ENCODE measurements at places on chromosomes 3 and 15.
A peak's percentile ranks its signal among the peaks of the same experiment; 100 is the strongest.

DNA sequence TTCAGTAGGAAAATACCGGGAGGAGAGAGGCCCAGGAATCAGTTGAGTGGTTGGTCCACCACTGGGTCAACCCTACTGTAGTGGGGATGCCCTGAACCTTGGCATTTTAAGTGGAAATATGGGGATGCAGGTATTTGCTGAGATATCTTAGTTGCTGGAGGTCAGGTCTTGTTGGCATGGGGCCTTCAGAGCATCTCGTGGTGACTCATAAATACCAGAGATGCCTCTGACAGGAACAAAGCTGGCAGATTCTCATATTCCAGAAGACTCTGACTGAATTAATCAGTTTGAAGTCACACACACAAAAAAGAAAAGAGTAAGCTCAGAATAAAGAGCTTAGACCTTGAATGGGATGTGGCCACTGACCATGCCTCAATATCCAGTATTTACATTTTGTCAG lies 91.6 kb downstream of the CACNA2D3 start:
- DNase-seq, result no peak

DNA sequence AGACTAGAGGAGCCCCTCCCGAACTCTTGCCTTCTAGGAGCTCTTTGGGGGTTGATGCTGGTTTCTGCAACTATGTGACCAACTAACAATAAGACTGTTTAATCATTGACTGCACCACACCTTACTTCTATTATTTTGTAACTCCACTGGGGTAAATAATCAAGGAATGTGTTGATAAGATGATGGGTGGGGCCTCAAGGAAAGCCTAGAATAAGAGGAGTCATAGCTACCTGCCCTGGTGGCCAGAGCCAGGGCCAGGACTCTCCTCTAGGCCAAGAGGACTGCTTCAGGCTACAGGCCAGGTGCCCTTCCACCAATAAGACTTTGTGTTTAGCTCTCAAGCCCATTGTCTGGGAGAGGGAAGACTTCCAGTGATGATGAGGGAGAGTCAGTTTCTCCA lies 41.2 kb upstream of the PIAS1 start:
- no peak for DNase-seq

DNA sequence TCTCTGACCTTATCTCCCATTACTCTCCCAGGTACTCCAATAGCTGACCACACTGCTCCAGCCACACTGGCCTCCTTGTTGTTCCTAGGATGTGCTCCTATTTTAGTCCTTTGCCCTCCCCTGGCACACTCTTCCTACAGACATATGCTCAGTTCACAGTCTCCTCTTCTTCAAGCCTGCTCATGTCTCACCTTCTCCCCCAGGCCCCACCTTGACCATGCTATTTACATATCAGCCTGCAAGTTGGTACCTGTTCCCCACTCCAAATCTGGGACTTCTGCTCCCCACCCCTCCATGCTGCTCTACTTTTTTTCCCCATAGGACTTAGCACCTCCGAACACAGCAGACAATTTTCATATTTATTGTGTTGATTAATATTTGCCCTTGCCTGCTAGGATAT lies 84.9 kb upstream of the BCL6 start:
- no peak for DNase-seq

- DNase-seq, result no peak
Observed at GRCh38 chr3:123394391-123395020, 54.4 kb downstream of the ADCY5 start.

GRCh38 chr3:138348754-138349739 lies 668 bp downstream of the MRAS start:
- DNase-seq, result peak; percentile 59

DNA sequence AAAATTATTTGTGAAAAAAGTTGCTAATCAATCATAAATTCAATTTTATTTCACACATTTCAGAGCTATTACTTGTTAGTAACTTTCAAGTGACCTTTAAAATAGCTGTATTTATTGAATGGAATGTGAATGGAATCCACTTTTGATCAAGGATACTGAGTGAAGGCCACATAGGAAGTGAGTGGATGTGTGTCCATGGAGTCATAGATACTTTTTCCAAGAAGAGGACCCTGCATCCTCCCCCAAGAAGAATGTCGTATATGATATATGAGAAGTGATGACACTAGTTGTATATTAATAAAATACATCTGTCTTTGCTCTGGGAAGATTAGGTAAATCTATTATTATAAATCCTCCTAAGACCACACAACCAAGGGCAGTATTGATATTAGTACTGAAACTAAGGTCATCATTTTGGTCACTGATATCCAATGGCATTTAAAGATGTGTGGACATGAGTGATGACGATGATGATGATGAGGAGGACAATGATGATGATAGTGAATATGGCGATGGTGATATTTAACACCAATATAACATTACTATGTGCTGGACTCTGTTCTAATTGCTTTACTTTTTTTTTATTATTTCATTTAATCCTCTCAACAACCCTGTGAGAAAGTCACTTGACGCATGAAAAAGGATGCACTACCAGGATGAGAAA lies 493.0 kb upstream of the NR2F2 start:
- DNase-seq, result no peak

GRCh38 chr3:32899265-32899664 lies 52.2 kb upstream of the CCR4 start:
- DNase-seq, result no peak

DNA sequence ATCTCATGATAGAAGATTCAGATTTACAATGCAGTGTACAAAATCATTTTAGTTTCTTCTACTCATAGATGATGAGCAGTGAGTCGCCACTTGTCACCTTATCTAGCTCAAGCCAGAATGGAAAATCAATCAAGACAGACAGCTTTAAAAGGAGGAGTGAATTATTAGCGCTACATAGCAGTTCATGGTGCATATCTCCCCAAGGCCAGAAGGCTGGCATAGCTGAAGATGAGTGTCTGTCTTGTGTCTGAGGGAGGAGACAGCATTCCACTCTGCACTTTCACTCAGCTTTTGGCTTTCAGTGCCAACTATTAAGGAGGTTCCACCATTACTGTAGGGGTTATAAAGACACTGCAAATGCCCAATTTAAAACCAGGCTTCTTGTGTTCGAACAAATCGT lies 804.1 kb upstream of the LMCD1 start:
- no peak for DNase-seq

DNA sequence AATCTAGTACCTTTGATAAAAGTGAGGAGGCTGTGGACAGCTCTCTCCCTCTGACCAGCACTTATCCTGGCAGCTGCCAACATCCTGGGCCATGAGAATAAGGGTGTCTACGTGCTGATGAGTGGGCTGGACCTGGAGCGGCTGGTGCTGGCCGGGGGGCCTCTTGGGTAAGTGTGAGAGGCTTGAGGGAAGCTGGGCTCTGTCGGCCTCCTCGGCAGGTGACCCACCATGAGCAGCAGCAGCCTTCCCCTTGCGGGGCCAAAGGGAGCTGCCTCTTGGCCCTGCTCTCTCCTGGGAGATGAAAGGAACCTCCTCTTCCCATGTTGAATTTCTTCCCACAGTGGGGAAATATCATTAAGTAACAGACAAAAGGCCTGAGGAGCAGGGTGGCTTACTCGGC lies 9.2 kb downstream of the IVD start:
- no peak for DNase-seq

DNA sequence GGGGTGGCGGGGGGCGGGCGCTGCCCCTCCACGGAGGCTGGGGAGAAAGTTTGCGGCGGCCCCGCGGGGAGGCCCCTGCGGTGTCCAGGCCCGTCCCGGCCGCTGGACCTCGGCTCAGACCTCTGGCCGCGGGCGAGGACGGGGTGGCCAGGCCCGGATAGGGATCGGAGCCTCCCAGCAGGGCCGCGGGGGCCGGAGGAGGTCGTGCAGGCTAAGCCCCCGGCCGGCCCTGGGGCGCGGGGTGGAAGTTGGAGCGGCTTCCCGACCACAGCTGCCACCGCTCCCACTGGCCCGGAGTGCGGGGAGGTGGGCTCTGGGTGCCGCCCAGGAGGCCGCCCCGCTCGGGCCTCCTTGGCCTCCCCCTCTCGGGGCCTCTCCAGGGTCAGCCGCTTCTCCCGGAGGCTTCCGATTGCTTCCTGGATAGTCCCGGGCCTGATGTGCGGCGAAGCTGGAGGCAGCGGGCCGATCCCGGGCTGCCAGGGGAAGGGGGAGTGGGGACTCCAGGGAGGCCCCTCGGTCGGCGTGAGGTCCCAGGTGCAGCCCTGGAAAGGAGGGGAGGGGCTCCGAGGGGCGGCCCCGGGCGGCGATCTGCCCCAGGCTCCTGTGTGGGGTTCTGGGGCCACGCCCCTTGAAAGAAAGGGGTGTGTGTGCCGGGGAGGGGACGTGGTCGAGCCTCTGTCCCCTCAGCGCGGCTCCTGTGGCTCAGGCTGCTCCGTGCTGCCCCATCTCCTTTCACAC lies 907 bp downstream of the PLXNA1 start:
- DNase-seq, result peak; percentile 57

DNA sequence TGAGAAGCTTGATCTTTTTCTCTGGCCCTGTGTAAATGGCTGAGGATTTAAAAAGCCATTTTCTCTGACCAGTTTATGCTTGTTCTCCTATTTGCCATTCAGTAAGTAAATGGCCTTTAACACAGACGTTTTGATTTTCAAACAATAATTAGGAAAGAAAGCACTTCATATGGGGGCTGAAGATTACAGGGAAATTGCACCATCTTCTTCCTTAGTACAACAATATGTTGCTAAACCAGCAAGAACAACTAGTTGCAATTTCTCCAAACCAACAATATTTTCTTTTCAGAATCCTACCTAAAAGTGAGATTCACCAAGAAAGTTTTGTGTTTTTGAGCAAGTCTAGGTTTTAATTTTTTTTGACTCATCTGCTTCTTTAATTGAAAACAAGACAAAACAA lies 80.5 kb upstream of the CCNL1 start:
- DNase-seq, result no peak

GRCh38 chr15:41970456-41970855 lies 1.9 kb downstream of the EHD4 start:
- DNase-seq, result no peak

GRCh38 chr3:196757876-196758739 lies 18.5 kb downstream of the PAK2 start:
- DNase-seq, result no peak

GRCh38 chr3:33054100-33055092 lies 42.5 kb downstream of the GLB1 start:
- no peak for DNase-seq

- DNase-seq, result no peak
Observed at GRCh38 chr3:17805461-17805940, 63.1 kb upstream of the TBC1D5 start.

GRCh38 chr15:41258750-41259471 lies 27.8 kb downstream of the CHP1 start:
- no peak for DNase-seq

- DNase-seq, result no peak
Observed at GRCh38 chr15:81271761-81272644, 51.9 kb downstream of the STARD5 start.

- no peak for DNase-seq
Observed at GRCh38 chr3:64462203-64462602, 225.6 kb downstream of the ADAMTS9 start.

DNA sequence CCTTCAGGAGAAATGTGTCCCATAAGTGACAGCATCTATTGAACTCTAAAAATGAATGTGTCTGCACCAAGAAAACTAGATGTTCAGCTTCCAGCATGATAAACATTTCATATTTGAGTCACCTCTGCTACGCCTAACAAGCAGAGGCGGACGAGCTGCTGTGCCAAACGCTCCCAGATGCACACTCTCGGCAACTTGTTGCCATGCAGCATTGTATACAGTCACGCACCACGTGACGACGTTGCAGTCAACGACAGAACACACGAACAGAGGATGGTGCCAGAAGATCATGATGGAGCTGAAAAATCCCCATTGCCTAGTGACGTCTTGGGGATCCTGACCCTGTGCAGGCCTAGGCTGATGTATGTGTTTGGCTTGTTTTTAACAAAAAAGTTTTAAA lies 137.5 kb downstream of the XXYLT1 start:
- peak; percentile 55 for DNase-seq

DNA sequence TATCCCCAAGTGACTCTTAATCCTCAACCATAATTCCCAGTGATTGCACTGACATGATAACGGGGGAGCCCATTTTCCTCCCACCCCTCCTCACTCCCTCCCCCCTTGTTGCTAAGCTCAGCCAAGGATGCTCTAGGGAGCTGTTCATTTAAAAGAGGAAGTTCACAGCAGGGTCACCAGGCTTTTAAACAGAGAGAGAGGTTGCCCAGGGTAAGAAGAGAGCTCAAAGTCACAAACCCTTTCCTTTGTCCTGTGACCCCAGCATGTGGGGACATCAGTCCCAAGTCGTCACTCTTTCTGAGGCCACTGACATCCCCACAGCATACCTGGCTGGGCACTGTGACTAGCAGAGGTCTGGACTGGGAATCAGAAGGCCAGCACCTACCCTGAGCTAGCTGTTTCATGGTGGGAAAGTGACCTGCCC lies 144.1 kb downstream of the RORA start:
- no peak for DNase-seq

- DNase-seq, result no peak
Observed at GRCh38 chr3:194100856-194101390, 35.0 kb upstream of the HES1 start.

Data from brain (organoid and tissue), 16 donors.